ENCODE measurements at places on chromosomes 11 and 22.

- DNase-seq: no peak
Observed at GRCh38 chr11:95076416-95076815, 9.7 kb downstream of the SRSF8 start.

- DNase-seq: no peak
Observed at GRCh38 chr22:44723801-44724200, 21.8 kb downstream of the PRR5 start.

- no peak for DNase-seq
Observed at GRCh38 chr11:85965202-85965601, 103.7 kb downstream of the PICALM start.

GRCh38 chr11:115990004-115990447 lies 485.8 kb upstream of the CADM1 start:
- no peak for DNase-seq

DNA sequence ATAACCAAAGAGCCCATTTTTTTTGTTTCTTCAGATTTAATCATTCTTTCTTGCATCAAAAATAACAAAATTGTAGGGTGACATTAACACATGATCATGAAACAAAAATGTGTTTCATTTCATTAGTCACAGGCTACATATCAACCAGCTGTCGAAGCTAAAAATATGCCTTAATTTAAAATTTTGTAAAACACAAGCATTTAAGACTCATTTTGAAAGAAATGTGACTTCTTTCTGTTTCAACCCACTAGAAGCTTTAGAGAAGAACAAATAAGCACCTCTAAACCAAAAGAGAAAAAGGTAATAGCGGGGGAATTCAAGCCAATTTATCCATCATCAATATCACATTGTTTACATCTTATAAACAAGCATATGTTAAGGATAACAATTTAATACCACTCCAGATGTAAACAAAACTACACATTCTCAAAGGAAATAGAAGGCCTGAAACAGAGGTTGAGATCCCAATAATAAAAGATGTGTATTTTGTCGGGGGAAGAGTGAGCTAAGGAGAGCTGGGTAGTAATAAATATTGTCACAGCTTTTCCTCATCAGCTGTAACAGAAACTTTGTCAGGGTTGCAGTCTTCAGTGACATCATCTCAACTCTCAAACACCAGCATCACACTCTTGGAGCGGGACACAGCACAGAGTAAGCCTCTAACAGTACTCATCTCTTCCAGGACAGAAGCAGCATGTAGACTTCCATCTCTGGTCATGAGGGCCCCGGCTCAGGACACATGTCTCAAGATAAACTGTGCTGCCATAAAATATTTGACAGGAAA lies 42.0 kb downstream of the ALG9 start:
- DNase-seq: no peak

DNA sequence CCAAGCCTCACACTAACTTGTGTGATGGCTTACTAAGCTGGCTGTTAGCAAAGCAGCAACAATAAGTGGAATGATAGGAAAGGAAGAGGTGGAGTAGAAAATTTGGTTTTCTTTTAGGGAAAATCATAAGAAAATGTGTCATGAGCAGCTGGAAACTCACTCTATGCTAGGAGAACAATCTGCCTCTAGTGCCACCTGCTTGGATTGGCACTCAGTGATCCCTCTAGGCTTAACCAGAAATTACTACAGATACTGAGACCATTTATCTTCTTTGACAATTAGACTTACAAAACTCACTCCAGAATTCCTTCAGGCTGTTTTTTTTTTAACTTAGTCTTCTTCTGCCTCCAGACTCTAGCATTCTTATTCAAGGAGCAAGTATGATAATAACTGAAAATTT lies 117.3 kb downstream of the CD44 start:
- DNase-seq: no peak

- DNase-seq: no peak
Observed at GRCh38 chr11:57566905-57567514, 462 bp downstream of the UBE2L6 start.

DNA sequence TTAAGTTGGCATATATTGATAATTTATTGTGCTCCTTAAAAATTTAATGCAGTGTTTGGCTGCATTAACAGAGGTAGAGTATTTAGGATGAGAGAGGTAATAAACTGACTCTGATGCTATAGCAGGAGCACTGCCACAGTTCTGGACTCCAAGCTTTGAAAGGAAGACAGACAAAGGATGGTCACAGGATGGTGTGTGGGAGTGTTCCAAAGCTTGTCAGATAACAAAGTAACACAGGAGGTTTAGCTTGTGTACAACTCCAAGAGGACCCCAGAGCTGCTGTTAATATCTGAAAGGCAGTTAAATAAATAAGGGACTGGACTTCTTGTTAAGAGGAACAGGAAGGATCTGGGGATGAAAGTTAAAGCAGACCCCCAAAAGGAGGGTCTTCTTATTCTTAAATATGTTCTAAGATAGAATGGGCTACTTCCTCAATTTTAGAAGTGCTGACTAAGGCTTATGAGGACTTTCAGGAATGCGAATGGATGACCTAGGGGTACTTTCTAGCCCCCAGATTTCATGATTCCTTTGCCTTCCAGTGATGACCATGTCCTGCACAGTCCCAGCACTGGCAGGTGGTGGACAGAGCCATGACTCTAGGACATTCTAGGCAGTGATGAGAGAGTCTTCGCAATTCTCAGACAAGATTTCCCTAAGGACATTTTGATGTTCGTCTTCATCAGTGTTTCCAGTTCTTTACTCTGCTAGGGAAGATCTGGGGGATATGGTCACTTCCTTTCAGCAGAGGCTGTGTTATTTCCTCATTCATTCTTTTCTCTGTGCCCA lies 149.1 kb upstream of the RASSF10 start:
- no peak for DNase-seq

Data from stimulated activated naive CD8-positive, alpha-beta T cell treated with anti-CD3 and anti-CD28 coated beads, Interleukin-15, Interleukin-2, amounts not matched to agents 100 U/mL and 50 U/mL, for 24 hours (primary cell).